Fibroblast of lung (primary cell): ENCODE measurements at places on chromosomes 1 and 21.

DNA sequence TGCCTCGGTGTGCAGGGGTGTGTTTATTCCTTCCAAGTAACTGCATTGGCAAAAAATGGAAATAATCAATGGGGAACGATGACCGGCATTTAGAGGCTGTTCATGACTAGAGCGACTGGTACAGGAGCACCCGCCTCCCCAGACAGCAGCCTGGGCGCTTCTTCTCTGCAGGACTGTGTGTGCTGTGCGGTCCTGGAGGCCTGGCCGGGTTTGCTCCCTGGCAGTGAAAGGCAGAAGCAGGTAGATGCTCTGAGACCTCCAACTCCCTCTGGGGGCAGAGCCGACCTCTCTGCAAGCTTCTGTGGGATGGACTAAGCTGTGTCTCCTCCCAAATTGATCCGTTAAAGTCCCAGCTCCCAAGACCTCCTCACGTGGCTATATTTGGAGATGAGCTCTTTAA, 59.2 kb upstream of the ACTRT2 start:
- no peak for DNase-seq

- peak; percentile 94 for DNase-seq
These were observed 155.4 kb downstream of the CLEC20A start for GRCh38 chr1:178341261-178341956.

DNA sequence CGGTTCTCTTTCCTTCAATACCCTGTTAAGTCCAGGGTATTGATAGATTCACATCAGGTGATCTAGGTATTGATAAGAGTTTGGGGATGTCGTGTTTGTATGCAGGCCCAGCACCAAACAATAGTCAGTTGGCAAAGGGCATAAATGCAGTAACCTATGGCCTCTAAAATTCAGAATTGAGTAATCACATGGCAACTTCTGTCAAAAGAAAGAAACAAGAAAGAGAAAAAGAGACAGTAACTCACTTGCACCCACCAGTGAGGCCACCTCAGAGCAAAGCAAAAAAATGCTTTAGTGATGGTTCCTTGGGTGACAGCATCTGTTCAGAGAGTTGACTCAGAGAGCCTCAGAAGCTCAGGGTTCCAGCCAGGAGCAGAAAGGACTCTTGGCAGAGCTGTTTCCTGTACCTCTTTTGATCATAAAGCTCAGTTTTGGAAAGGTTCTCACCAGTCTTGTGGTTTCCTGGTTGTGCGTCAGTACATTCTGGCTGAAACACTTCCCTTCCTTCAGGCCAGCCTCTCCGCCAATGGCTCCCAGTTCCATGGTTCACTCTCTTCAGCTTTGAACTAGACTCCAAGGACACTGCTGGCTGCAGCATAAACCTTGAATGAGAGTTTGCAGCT, 70.1 kb upstream of the GORAB start:
- peak; percentile 83 for DNase-seq

- no peak for DNase-seq
These were observed 37.5 kb downstream of the SLC19A1 start for GRCh38 chr21:45504516-45505415.

GRCh38 chr1:175839779-175840669, 96.6 kb upstream of the TNR start:
- no peak for DNase-seq

GRCh38 chr1:18413541-18414305, 67.0 kb upstream of the KLHDC7A start:
- no peak for DNase-seq

DNA sequence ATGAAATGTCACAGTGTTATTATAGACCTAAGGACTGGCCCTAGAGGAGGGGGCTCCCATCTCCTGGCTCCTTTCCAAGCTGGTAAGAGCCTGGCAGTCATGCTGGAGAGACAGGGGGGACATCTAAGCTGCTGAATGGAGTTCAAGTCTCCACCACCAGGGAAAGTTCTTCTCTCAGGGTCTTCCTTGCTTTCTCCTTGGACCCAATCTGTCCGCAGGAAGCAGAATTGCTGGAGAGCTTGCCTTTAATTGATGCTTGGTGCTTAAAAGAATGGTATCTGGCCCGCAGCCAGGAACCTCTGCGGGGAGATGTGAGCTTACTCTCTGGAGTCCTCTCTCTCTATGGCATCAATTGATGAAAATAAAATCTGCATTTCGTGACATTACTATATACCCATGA, 25.1 kb downstream of the IRF2BP2 start:
- peak; percentile 66 for DNase-seq

- DNase-seq, result no peak
These were observed 13.1 kb upstream of the WASF2 start for GRCh38 chr1:27503033-27503432.

DNA sequence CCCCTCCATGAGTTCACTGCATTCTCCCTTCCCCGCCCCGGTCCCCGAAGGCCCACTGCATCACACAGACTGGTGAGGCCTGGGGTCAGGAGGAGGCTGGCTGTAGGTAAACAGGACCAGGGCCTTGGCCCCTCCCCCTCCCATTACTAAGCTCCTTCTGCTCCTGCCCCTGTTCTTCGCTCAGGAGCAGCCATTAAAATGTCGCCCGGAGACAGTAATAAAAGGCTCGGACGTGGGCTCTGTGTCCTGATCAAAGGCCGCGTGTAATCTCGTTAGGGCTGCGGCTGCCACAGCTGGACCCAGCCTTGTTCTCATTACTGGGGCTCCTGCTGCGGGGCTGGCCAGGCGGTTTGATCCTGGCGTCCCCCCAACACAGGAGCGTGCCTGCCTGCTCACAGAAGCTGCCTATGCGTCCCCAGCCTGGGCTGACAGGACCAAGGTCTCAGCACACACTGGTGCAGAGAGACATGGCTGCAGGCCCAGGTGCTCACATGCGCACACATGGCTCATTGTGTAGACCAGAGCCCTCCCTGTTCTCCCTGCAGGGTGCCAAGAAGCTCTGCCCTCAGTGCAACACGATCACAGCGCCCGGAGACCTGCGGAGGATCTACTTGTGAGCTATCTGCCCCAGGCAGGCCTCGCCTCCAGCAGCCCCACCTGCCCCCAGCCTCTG, 24.0 kb downstream of the TMEM53 start:
- no peak for DNase-seq

GRCh38 chr1:77489910-77490309, 192.5 kb downstream of the ZZZ3 start:
- DNase-seq, result peak; percentile 65

DNA sequence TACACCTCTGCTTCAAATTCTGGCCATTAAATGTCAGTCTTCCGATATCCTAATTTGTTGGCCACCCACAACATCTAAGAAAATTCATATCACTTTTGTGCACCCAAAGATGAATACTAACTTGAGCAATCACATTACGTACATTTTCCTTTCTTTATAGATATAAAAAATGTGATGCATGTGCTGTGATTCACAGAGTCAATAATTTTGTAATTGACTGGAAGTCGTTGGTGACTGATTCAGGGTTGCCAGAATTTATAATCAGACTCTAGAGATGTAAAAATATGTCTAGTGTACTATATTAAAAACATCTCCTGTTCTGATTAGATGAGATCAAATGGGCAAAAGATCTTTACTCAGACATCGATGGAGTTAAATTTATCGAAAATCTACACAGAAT, 150.0 kb upstream of the KCTD3 start:
- no peak for DNase-seq

DNA sequence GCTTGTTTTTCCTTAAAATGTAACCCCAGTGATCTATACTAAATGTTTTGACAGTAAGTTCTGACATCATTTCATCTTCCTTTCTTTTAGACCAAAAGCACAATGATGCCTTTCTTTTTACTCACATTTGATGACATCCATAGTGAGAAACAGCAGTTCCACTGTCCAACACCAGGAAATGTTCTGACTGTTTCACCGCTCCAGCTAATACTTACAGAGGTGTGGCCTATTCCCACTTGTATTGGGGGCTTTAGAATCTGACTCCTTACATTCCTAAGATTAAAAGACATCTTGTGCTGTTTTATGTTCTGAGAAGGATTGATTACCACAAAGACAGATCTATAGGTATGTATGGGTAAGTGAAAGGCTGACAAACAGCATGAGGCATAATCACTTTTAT, 1018.2 kb upstream of the PRMT6 start:
- no peak for DNase-seq

DNA sequence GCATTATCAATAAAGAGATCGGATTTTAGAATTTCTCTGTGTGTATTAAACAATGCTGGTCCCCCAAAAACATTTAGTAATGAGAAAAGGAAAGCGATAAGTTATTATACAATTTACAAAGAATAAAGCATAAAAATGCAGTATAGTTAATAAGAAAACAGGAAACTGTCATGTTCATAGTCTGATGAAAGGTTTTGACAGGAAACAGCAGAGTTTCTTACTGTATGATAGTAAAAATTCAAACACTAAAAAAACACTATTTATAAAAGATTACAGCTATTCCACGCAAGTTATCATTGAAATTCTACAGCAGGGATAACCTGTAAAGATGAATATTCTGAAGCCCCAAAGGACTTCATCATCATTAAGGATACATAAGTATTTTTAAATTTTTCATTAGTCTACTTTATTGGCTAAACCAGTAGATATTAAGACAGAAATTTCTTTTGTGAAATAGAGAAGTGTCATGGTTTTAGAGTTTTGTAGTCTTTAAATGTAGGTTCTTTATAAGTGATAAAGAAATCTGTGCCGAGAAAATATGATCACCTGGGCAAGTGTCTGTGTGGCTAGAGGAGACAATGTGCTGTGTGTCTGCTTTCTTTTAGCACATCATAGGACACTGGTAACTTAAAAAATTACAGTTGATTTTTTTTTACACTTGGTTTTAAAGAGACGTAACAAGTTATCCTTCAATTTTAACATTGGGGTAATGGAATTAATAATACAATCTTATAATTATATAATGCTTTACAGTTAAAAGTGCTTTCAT, 49.7 kb upstream of the GFI1 start:
- DNase-seq, result no peak

- peak; percentile 73 for DNase-seq
These were observed 18.8 kb upstream of the TENT5B start for GRCh38 chr1:27031235-27032118.

GRCh38 chr21:16624479-16625118, 888.2 kb upstream of the CXADR start:
- no peak for DNase-seq

GRCh38 chr1:43253173-43253572, 16.6 kb upstream of the TMEM125 start:
- DNase-seq, result no peak

DNA sequence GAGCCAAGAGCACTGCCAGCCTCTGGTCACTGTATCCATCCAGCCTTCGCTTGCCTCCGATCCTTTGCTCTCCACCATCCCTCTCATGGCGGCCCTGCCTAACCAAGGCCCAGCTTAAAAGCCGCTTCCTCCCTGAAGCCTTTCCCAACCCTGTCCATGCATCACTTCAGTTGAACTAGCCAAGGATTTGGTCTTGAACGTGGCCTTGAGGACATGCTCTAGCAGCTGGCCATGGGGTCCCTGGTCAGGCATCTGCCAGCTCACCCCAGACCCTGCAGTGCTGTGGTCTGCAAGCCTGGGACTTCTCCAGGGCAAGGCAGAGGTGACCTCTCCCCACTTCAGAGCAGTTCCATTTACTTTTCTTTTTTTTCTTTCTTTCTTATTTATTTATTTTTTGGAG, 5.1 kb upstream of the SYTL1 start:
- DNase-seq, result no peak

DNA sequence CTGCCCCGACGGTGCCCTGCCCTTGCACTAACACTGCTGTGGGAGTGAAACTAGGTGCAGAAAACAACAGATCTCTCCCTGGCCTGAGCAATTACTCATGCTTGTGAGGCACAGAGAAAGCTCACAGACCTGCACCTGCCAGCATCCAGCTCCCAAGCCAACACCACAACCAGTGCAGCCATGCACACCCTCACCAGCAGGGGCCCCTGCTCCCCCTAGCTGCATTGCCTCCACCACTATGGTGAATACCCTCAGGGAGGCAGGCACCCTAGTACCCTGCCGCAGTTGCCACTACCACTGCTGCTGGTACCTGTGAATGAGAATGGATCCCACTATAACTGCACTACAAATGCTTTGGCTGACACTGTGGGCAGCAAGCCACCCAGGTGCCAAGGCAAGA, 7.1 kb upstream of the DIRAS3 start:
- no peak for DNase-seq

- DNase-seq, result peak; percentile 45
These were observed 94.6 kb downstream of the STUM start for GRCh38 chr1:226643177-226643576.

DNA sequence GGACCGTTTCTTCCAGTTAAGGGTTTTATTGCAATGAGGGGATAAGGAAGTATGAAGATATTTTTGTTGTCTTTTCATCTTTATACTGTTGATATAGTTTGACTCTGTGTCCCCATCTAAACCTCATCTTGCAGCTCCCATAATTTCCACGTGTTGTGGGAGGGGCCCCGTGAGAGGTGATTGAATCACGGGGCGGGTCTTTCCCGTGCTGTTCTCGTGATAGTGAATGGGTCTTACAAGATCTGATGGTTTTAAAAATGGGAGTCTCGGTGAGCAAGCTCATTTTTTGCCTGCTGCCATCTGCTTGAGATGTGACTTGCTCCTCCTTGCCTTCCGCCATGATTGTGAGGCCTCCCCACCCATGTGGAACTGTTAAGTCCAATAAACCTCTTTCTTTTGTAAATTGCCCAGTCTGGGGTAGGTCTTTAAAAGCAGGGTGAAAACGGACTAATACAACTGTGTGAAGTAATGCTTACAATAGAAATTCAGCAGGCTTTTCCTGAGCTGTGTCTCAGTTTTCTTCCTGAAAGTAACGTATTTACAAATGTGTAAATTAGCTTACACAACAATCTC, 377.3 kb downstream of the SIPA1L2 start:
- no peak for DNase-seq

GRCh38 chr1:110197905-110198629, 12.0 kb upstream of the KCNC4 start:
- no peak for DNase-seq

- DNase-seq, result no peak
These were observed 25.3 kb upstream of the PIK3CD start for GRCh38 chr1:9626201-9626608.

DNA sequence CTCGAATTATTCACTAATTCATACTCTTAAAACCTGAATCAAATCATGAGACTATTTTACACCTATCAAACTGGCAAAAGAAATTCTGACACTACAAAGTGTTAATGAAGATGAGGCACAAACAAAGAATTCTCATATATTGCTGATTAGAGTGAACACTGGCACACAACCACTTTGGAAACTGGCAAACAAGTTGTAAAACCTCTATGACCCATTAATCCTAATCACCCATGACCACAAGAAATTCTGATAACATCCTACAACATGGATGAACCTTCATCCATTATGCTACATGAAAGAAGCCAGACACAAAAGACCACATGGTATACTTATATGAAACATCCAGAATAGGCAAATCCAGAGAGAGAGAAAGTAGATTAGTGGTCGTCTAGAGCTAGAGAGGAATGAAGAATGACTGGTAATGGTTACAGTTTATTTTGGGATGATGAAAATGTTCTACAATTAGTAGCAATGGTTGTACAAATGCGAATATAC, 8.5 kb downstream of the GPBP1L1 start:
- no peak for DNase-seq

DNA sequence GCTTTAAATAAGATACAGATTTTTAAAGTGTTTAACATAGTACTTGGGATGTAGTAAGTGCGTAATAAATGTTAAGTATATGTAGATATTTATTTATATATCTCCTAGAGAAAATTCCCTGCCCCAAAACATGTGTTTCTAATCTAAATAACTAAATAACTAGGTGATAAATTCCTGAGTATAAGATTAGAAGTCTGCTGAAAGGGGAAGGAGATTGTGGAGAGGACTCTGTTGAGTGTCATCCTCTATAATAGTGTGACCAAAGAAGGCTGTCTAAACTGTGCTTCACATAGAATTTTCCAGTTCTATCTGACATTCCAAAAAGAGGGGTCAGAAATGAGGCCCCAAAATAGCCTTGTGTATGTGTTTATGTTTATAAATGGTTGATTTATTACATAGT, 590.5 kb upstream of the ADAMTS5 start:
- no peak for DNase-seq
